ENCODE measurements at places on chromosomes 4 and X. TPM values are rescaled to one million over a fixed set of nuclear protein-coding genes. Genes with fewer than 3 reads are reported as not detected.

The SPANXB1 gene
- total RNA-seq: not detected

The HELT gene
- not detected for total RNA-seq

The AREG gene
- total RNA-seq: 1.5 TPM

The TMEM31 gene
- 0.43 TPM for total RNA-seq

The TGIF2LX gene
- total RNA-seq: not detected

The NPY1R gene
- 1.1 TPM for total RNA-seq

The ASB12 gene
- total RNA-seq: 0.16 TPM

The NAA11 gene
- total RNA-seq: not detected

The AR gene
- total RNA-seq: 8.3 TPM

The TNMD gene
- not detected for total RNA-seq

The TCEAL2 gene
- 1.8 TPM for total RNA-seq

The HERC5 gene
- 23.0 TPM for total RNA-seq

The COX7B gene
- total RNA-seq: 250 TPM

Data from astrocyte (in vitro differentiated cells and primary cell).